Stimulated activated CD8-positive, alpha-beta memory T cell treated with anti-CD3 and anti-CD28 coated beads, Interleukin-4, amount 100 ng/mL, for 1 hour (primary cell): ENCODE measurements at places on chromosomes 11 and 22.

DNA sequence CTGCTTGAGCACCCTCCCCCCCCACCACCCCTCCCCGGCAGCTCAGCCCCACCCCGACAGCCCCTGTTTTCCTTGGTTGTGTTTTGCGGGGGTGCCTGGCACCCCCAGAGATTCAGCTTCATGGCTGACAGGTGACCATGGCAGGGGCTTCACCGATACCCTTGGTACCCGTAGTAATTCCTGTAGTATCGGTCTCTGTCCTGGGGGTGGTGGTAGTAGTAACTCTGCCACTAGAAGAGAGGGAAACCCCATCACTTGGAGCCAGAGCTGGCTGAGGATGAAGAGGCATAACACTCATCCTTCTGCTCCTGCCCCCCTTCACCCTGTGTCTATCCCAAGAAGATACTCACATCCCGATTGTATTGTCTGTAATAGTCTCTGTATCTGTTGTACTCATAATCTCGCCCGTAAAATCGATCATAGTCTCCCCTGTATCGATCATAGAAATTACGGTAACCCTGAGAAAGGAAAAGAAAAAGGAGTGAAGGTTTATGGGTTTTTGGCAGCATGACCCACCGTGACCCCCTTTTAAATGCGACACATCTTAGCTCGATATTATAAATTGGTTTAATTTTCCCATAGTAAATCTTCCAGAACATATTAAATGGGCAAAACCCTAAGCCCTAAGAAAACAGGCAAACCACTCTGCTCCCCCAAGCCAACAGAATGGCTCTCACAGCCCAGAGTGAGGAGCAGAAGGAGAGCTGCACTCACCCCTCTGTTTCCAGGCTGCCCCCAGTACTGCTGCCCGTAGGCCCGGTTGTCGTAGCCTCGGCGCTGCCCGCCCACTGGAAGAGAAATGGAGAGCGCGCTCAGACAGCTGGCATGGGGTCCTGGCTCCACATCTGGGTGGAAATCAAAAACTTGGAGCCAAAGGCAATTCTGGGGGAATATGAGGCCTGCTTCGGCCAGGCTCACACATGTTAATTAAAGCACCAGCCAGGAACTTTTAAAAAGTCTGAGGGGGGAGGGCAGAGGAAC lies 8.0 kb downstream of the GNG3 start:
- DNase-seq, result no peak

DNA sequence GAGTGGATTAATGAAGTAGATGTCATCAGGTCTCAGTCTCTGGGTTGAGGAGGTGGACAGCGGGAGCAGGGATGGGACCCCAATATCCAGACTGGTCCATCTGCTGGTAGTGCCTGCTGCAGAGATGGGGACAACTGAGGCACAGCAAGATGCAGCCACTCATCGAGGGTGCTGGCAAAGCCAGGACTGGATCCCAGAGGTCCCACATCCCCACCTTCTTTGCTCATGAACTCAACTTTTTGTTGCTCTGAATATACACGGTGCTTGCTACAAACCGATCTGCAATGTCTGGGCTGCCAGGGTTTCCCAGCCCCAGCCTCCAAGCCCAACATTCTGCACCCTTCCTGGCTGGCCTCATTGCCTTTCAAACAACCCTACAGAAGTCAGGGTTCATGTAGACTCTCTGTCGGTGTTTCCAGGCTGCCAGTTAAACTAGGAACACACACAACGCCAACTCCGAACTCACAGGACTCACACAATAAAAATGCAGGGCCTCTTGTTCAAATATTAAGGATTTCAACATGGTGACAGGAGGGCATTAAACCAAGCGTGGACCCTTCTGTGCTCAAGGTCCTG lies 168.2 kb downstream of the MN1 start:
- no peak for DNase-seq

GRCh38 chr11:117387992-117388755 lies 60.5 kb downstream of the CEP164 start:
- no peak for DNase-seq

GRCh38 chr22:40313007-40313406 lies 33.3 kb upstream of the ADSL start:
- DNase-seq, result no peak

DNA sequence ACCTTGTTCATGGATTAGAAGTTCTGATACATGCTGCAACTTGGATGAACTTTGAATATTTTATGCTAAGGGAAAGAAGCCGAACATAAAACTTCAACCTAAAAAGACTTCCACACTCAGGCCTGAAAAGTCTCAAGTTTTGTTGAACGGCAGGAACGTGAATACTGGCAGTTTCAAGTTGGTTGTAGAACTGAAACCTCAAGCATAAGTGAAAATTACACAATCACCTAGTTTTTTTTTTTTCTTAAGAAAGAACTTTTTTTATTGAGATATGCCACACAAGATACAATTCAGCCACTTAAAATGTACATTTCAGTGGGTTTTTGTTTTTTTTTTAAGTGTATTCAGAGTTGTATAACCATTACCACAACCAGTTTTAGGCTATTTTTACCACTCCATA lies 50.8 kb upstream of the ADORA2A start:
- no peak for DNase-seq

DNA sequence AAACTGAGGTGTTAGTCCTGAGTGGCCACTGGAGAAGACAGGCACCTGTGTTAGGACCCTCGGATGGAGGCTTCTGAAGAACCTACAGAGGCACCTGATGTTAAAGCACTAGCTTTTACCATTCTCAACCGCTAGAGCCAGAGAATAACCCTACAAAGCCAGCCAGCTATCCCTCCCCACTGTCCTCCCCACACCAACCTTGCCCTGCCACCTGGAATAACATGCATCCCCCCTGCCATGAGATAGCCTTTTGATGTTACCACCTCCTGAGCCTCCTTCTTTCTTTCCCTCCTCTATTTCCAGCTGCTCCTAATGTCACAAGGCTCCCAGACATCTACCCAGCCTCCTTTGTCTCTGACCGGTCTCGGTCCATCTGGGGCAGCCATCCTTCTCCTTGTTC lies 28.1 kb downstream of the COMMD9 start:
- DNase-seq, result no peak

DNA sequence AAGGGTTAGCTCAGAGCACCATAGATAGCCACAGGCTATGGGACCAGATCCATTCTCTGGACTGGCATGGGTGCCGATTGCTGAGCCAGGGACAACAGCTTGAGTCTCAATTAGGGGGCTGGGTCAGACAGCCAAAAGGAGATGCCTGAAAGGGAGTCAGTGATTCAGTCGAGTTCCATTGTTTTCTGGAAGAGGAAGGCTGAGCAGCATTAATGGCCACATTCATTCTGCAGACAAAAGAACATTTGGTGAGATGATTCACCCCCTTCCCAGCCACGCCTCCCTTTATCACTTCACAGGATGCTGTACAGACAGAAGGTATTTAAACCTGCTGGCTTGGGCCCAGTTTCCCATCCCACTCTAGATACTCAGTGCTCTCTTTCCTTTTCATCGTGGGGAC lies 131.9 kb downstream of the ADAMTS15 start:
- DNase-seq, result no peak

GRCh38 chr22:29133603-29134133 lies 60.8 kb downstream of the KREMEN1 start:
- no peak for DNase-seq

DNA sequence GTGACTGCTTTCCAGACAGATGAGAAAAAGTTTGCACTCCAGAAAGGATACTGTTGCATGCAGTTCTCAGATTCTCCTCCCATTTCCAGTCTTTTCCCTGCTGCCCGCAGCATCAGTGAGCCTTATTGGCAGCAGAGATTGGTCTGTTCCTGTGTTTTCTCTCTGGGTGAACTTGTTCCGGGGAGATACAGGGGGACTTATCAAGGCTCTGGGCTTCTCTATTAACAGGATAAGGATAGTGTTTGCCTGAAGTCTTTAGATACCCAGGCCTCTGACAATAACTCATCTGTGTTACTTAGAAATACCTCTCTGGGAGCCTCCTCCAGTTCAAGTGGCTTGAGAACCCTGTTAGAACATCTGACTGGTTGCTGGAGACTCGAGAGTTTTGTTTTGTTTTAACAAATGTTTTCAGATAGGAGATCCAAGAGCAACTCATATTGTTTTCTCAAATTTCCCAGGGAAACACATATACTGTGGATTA lies 154.7 kb downstream of the BLID start:
- DNase-seq, result no peak

DNA sequence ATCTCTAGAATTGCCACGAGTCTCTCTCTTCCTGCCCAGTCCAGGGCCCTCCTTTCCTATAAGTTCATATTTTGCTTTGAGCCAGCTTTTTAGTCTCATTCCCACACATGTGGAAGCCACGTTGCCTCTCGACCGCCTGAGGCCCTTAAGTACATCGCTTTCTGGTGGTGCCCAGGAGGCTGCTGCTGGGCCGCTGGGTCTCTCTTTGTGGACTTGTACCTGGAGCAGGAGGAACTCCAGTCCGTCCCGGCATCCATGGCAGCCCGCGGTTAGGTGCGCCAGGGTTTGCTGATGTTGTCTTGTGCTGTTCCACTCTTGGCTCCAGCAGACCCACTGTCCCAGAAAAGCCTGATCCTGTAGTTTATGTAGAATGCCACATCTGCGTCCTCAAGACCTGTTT lies 41.0 kb downstream of the NAT10 start:
- no peak for DNase-seq

DNA sequence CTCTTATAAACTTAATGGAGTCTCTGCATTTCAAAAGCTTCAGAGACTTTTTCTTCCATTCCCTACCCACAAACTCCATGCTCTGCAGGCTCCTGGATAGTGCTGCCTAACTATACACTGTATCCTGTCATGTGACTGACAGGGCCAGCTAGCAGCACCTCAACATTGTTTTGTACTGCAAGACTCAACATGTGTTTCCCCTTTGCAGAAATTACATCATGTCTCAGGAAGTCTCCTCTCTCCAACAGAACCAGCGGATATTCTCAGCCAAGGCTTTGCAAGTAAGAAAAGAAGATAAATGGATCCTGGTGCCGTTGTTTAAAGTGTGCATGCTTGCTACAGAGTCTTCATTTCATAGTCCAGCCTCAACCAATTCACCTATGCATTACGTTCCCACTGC lies 164.0 kb upstream of the UBASH3B start:
- no peak for DNase-seq

GRCh38 chr22:29458551-29458950 lies 20.2 kb downstream of the RFPL1 start:
- no peak for DNase-seq

GRCh38 chr22:47474464-47474863 lies 712.0 kb downstream of the TBC1D22A start:
- DNase-seq, result no peak

DNA sequence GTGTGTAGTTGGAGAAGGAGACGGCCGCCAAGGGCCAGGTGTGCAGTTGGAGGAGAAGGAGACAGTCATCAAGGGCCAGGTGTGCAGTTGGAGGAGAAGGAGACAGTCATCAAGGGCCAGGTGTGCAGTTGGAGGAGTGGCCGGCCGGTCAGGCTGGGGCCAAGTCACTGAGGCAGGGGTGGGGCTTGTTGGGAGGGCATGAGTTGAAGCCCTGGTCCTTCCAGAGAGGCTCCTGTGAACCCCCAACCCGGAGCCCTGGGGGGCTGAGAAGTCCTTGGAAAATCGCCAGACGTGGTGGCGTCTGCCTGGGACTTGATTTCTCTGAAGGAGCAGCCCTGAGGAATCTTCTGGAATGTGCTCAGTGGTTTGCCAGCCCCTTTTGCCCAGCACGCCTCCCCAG lies 1320.5 kb downstream of the BRD1 start:
- no peak for DNase-seq

DNA sequence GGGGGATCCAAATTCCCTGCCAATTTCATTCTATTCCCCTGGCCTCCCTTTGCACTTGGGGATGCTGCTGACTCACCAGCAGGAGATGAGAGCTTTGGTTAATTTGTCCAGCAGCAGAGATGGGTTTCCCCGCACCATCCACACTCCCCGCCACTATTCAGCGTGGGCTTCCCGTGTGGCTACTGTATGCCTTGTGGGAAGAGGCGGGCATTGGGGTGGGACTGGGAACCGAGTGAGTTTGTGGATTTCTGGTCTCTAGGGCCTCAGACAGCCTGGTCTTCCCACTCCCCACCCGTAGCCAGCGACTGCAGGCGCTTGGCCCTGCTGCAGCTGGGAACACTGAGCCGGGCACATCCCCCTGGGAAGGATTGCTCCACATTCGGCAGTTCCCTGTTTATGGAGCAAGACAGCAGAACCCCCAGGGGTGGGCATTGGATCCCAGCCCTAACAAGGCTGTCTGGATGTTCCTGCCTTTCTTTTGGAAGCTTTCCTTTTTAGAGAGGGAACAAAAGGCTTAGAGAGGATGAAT lies 23.4 kb downstream of the KIAA1671 start:
- DNase-seq, result no peak

GRCh38 chr11:113533425-113533698 lies 58.2 kb upstream of the DRD2 start:
- no peak for DNase-seq

DNA sequence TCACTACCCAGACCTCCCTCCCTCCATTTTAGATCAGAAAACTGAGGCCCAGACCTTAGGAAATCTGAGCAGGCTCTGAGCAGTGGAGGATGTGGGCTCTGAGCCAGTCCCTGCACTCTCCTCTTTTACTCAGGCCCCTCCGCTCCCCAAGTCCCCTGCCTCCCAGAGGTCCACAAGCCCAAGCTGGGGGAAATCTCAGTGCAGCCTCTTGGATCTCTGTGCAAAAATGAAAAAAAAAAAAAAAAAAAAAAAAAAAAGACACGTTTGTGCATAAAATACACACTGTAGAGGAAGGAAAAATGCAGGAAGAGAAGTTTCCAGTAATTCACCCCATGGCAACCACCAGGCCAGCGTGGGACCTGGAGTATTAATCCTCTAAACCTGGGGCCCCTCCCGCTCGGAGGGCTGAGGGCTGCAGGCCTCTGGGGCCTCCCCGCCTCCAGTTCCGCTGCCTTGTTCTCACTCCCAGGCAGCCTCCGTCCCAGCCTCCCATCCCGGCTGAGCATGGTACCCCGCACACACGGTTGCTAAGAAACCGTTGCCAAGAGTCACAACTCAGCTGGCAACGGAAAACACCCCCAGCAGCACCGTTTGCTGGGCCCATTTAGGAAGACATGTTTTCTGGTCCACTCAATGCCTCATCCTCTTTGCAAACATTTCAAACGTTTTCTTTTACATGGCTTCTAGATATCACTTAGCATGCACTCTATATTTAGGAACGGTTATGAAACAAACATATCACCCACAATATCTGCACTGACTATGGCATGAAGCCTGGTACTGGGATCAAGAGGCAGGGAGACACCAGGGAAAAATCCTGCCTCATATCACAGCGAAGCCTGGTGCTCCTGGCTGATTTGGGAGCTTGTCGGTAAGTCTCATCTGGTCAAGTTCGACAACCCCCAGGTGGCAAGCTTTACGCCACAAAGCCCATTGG lies 227.5 kb downstream of the CTTN start:
- no peak for DNase-seq

GRCh38 chr11:12160680-12161079 lies 50.3 kb downstream of the MICAL2 start:
- no peak for DNase-seq

- no peak for DNase-seq
Measured at GRCh38 chr11:13896175-13896980, 66.1 kb upstream of the SPON1 start.
